ENCODE measurements at places on chromosomes 11 and 22. TPM values are rescaled to one million over a fixed set of nuclear protein-coding genes. Genes with fewer than 3 reads are reported as not detected.

Gene SHISA8
- not detected for total RNA-seq

Gene OR52I1
- total RNA-seq: not detected

Gene TEX12
- not detected for total RNA-seq

Gene POTEH
- not detected for total RNA-seq

Gene SCO2
- total RNA-seq: 2.0 TPM
